ENCODE measurements at places on chromosomes 3 and 15. TPM values are rescaled to one million over a fixed set of nuclear protein-coding genes. Genes with fewer than 3 reads are reported as not detected.

The INAFM2 gene
- 8.3 TPM for total RNA-seq

The PROS1 gene
- total RNA-seq, result 23.9 TPM

The CPNE4 gene
- not detected for total RNA-seq

The CHRFAM7A gene
- 21.1 TPM for total RNA-seq

The MESP2 gene
- not detected for total RNA-seq

The KATNBL1 gene
- 45.4 TPM for total RNA-seq

The CAPN3 gene
- total RNA-seq, result 22.4 TPM

The FOXB1 gene
- not detected for total RNA-seq

The GOLGA8R gene
- 2.0 TPM for total RNA-seq

Data from subcutaneous adipose tissue (tissue), 4 donors.